ENCODE measurements at places on chromosomes 2 and 18. TPM values are rescaled to one million over a fixed set of nuclear protein-coding genes. Genes with fewer than 3 reads are reported as not detected.
A peak's percentile ranks its signal among the peaks of the same experiment; 100 is the strongest.

DNA sequence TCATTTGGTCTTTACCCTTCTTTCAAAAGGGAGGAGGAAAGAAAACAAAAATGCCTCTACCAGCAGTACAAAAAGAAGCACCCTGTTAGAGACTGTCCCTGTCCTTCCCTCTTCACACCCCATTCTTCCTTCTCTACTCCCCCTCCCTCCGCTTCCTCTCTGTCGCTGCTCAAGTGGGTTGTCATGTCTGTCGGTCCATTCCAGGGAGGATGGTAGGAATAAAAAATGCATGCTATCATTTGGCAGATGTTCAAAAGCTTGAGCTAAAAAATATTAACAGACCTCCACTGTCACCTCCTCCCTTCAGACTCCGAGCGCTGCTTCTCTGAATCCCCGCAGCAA is 482.0 kb downstream of the BCL11A start:
- peaks cover 25% of the 10 kb centered on the region for H3K4me1 ChIP-seq
- no peaks in the 10 kb centered on the region for H3K36me3 ChIP-seq
- no peak overlapping the region for H3K4me3 ChIP-seq
- no peak for DNase-seq

DNA sequence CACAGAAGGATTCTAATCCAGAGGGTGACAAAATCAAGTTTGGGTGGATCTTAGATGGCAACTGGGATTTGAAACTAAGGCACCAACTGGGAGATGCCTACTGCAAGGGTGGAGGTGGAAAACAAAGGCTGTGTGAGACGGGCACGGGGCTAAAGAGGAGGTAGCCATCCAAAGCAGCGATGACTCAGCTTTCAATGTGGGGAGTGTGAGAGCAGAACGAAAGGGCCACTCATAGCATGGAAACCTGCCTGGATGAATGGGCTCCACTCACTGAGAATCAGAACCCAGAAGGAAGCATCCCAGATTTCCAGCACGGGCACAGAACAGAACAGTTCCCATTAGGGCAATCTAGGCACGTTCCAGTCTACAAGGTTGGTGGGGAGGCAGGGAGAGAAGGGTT is 159.5 kb downstream of the COL4A4 start:
- no peak overlapping the region for H3K27ac ChIP-seq
- H3K4me3 ChIP-seq, result no peak overlapping the region
- H3K36me3 ChIP-seq, result peaks cover 13% of the 10 kb centered on the region
- no peaks in the 10 kb centered on the region for H3K27me3 ChIP-seq

- H3K27me3 ChIP-seq, result peaks cover 12% of the 10 kb centered on the region
- H3K4me1 ChIP-seq, result peaks cover 10% of the 10 kb centered on the region
- H3K27ac ChIP-seq, result no peak overlapping the region
- no peaks in the 10 kb centered on the region for H3K36me3 ChIP-seq
These were observed 24.2 kb upstream of the TOGARAM2 start for GRCh38 chr2:28956890-28957289.

DNA sequence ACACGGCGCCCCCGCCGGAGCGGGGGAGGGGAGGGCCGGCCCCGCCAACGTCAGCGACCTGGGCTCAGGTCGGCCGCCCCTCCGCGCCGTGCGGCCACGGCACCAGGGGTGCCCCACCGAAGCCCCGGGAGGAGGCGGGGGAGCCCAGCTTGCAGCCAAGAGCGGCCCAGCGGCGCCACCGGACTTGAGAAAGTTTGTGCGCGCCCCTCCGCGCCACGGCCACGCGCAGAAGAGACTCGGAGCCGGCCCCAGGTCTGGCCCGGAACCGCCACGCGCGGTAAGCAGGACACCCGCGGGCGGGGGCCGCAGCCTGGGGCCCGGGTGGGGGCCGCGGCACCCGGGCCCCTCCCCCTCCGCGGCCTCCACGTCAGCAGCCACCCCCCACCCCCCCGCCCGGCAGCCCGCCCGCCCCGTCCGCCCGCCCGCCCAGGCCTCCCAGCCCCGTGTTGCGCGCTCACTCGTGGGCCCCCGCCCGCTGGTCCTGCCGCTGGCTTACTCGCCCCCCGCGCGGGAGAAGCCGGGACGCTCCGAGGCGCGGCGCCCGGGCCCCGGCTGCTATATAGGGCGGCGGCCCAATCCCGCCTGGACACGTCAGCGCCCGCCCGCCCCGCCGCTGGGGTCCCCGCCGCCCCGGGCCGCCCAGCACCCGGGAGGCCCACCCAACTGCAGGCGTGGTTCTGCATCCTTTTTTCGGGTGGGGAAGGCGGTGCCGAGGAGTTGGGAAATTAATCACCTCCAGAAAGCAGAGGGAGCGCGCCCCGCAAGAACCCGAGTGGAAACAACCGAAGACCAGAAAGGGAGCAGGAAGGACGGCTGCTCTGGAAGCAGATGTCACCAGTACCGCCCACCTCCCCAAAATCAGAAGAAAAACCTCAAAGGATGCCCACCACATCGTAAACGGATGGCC is 42.9 kb downstream of the HDLBP start:
- H3K4me3 ChIP-seq, result peak overlapping the region; percentile 64
- peaks cover 30% of the 10 kb centered on the region for H3K36me3 ChIP-seq
- H3K27ac ChIP-seq, result peak overlapping the region; percentile 72

GRCh38 chr2:239223310-239224198 is 177.3 kb downstream of the HDAC4 start:
- H3K4me1 ChIP-seq, result peaks cover 67% of the 10 kb centered on the region
- H3K36me3 ChIP-seq, result no peaks in the 10 kb centered on the region
- H3K27ac ChIP-seq, result peak overlapping the region; percentile 99
- H3K4me3 ChIP-seq, result no peak overlapping the region
- H3K27me3 ChIP-seq, result no peaks in the 10 kb centered on the region
- no peak for DNase-seq

The ST6GAL2 gene
- total RNA-seq, result 16.3 TPM

The MAT2A gene
- total RNA-seq, result 263 TPM

DNA sequence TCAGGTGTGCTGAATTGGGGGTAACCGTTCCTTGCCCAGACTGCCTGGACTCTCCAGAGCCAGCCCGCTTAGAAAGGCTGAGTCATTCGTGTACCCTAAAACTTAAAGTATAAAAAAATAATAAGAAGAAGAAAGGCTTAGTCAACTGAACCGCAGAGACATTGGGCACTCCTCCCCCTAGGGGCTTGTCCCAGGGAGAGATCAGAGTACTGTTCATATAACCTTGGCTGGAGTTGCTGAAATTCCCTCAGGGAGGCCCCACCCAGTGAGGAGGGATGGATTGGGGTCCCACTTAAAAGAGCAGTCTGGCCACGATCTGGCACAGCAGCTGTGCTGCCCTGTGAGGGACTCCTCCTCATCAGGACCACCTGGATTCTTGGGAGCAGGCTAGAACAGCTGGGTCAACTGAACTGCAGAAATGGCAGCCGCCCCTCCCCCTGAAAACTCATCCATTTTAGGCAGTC is 37.2 kb downstream of the ANKRD12 start:
- H3K27me3 ChIP-seq, result no peaks in the 10 kb centered on the region
- DNase-seq, result no peak
- peaks cover 31% of the 10 kb centered on the region for H3K36me3 ChIP-seq
- H3K27ac ChIP-seq, result no peak overlapping the region

The DLGAP1 gene
- 5.1 TPM for total RNA-seq

GRCh38 chr18:47284721-47285395 is 33.4 kb upstream of the SKOR2 start:
- no peak overlapping the region for H3K4me3 ChIP-seq
- H3K27ac ChIP-seq, result no peak overlapping the region
- DNase-seq, result no peak
- peaks cover 88% of the 10 kb centered on the region for H3K27me3 ChIP-seq

The LYPD6 gene
- 16.2 TPM for total RNA-seq

The RIT2 gene
- total RNA-seq, result not detected

Measured in mesothelial cell of epicardium (in vitro differentiated cells).